ENCODE measurements at places on chromosomes 13 and 19. TPM values are rescaled to one million over a fixed set of nuclear protein-coding genes. Genes with fewer than 3 reads are reported as not detected.

DNA sequence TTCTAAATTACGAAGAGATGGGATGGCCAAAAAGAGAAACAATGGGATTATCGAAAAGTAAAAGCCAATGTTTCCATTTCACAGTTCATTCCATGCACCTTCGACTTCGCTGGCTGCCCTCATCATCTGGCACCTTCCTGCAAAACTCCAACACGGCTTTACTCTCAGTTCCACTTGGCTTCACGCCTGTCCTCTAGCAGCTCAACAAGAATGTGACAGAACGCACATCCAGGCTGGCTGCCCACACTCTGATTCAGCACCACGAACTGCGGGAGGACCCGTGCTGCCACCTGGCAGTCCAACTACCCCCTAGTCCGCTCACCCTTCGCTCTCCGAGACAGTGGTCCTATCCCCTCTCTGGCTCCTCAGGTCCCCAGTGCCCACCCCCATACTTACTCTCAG is 11.7 kb downstream of the ATP7B start:
- DNase-seq: peak; percentile 67

DNA sequence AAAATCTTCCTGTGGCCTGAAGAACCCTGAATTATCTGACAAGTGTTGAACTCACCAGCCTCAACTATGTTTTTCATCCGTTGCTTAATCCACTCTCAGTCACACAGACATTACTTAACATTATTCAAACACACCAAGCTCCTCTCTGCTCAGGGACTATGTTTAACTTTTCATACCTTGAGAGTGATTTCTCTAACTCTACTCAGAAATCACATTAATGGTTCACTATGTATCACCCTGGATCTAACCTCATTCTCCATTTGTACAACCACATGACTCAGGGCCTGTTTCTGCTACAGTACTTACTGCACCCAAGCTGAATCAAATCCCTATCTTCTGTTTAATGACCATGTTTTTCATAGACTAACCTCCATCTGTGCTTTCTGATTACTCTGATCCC is 553.7 kb upstream of the PRR20A start:
- no peak for DNase-seq

DNA sequence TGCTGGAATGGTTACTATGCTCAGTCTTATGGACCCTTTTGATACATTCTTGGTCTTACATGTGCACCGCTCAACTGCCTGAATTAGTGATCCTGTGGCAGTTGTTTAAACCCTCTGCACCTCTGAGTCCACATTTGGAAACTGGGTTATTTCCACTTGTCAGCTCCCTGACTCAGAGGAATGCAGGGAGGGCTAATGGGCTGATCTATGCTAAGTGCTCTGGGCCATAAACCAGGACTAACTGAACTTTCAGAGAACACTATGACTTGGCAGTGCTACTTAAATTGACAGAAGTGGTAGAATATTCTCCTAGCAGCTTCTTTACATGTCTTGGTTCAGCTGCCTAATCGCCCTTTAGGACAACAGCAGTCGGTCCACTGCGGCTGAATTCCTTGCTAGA is 26.8 kb upstream of the MED4 start:
- no peak for DNase-seq

DNA sequence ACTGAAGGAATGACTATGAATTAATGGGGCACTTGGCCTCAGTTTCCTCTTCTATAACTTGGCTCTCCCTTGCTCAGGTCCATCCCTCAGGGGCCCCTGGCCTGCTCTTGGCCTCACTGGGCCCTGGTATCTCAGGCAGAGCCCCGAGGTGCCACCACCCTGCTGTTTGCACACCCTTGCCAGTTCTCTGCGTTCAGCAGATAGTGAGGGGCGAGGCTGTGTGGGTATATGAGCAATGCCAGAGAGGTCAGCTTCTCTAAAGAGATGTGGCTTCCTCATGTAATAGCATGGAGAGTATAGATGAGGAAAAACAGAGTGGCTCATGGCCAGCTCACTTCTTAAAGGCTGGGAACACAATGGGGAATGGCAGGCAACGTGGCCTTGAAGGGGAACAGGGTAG is 76.1 kb downstream of the CYSLTR2 start:
- DNase-seq: no peak

DNA sequence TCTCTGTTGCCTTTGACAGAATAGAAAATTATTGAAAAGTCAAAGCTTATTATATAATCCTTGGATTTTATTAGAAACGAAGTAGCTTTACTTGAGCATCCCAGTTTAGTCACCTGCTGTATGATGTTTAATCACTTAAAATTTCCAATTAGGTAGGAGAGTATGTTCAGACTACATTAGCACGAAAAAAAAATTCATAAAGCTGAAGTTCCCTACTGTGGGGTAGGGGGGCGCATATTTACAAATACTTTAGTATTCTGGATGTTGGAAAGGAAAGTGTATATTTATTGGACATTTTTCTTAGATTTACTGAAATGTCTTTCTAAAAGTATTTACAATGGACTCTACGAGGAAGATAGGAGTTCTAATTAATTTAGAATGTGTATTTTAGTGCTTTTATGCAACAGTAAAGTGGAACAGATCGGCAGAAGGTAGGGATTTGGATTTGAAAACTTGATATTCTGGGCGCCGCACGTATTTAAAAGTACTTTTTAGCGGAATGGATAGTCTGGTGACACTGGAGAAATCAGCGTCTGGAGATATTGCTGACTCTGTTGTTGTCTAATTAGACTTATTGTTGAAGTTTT is 1.9 kb downstream of the CDK8 start:
- no peak for DNase-seq

The MTUS2 gene
- total RNA-seq: under 0.01 TPM

The CARS2 gene
- 61.6 TPM for total RNA-seq

The CYP4F2 gene
- total RNA-seq: not detected

Measured in breast epithelium (tissue), 4 donors.